ENCODE measurements at places on chromosomes 1 and 21. TPM values are rescaled to one million over a fixed set of nuclear protein-coding genes. Genes with fewer than 3 reads are reported as not detected.

Gene OR2G3
- not detected for total RNA-seq

- no peak for ATAC-seq
These were observed 748.8 kb upstream of the NCAM2 start for GRCh38 chr21:20249401-20249800.

DNA sequence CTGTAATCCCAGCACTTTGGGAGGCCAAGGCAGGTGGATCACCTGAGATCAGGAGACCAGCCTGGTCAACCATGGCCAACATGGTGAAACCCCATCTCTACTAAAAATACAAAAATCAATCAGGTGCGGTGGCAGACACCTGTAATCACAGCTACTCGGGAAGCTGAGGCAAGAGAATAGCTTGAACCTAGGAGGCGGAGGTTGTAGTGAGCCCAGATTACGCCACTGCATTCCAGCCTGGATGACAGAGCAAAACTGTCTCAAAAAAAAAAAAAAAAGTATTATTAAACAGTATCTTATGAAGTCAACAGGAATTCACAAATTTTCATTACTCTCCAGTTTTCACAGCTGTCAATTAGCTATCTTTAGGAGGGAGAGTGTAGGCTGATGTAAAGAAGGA is 3.8 kb downstream of the ACBD6 start:
- no peak for ATAC-seq

DNA sequence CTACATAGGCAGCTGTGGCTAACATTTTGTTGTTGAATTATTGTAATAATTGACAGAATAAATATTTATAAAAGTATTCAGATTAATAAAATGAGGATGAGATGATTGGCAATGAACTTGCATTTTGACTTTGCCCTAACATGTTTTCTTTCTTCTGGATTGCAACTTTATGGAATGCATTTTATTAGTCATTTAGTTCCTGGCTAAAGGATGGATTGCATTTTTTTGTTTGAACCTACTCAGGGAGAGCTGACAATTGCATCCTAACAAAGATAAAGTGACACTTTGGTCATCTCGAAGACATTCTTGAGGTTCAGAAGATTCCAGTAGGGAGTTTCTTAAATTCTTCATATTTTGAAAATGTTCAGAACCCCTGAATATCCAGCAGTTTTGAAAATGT is 37.5 kb downstream of the PGM1 start:
- ATAC-seq: no peak
